Hypothalamus (tissue), 51 donors: ENCODE measurements at places on chromosomes 5 and 9.

DNA sequence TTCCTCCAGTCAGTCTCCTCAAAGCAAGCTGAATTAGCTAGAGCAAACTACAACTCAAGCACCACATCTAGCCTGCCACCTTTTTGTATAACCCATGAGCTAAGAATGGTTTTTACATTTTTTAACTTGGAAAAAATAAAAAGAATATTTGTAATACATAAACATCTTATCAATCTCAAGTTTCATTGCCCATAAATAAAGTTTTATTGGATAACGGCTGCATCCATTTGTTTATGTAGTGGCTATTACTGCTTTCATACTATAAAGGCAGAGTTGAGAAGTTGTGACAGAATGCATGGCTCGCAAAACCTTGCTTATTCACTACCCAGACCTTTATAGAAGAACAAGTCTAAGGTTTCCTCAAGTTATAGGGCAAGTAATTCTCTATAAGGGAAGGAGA, 95.7 kb downstream of the ELAVL2 start:
- DNase-seq = no peak

DNA sequence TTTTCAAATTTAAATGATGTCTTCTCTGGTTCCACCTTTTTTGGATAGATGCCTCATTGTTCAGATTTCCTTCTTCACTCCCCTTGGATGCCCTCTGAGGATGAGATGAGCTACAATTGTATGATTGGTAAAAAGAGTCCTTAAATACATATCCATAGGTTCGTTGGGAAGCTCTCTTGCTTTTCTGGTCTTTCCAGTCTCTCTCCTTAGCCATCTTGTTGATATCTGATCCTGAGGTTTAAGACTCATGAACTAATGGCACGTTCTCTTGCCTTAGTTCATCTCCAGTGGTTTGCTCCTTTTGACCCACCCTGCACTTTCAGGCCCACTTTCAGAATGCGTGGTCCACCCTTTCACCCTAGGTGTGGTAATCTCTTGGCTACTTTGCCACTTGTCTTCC, 33.2 kb upstream of the TUT7 start:
- no peak for DNase-seq

DNA sequence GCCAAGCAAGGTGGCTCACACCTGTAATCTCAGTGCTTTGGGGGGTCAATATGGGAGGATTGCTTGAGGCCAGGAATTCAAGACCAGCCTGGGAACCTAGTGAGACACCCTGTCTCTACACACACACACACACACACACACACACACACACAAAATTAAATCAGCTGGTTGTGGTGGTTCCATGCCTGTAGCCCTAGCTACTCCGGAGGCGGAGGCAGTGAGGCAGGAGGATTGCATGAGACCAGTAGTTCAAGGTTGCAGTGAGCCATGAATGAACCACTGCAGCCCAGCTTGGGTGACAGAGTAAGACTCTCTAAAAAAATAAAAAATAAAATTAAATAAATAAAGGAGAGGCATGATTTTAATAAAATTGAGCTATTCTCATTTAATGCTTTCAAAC, 13.1 kb downstream of the CEMIP2 start:
- no peak for DNase-seq

DNA sequence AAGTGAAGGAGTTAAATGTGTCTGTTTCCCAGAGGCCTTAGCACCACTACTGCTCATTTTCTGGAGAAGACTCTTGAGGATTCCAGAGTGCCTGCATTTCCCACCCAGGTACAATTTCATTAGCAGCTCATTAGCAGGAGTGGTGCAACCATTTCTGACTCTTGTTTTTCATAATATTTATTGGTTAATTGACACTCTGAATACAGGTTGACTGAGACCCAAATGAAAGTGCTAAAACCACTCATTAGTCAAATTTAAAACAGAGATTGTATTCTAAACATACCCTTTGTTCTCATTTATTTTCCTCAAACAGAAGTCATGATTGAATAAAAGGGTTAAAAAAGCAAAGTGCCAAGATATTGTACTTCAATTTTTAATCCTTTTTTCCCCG, 134.5 kb downstream of the SIL1 start:
- DNase-seq = no peak

DNA sequence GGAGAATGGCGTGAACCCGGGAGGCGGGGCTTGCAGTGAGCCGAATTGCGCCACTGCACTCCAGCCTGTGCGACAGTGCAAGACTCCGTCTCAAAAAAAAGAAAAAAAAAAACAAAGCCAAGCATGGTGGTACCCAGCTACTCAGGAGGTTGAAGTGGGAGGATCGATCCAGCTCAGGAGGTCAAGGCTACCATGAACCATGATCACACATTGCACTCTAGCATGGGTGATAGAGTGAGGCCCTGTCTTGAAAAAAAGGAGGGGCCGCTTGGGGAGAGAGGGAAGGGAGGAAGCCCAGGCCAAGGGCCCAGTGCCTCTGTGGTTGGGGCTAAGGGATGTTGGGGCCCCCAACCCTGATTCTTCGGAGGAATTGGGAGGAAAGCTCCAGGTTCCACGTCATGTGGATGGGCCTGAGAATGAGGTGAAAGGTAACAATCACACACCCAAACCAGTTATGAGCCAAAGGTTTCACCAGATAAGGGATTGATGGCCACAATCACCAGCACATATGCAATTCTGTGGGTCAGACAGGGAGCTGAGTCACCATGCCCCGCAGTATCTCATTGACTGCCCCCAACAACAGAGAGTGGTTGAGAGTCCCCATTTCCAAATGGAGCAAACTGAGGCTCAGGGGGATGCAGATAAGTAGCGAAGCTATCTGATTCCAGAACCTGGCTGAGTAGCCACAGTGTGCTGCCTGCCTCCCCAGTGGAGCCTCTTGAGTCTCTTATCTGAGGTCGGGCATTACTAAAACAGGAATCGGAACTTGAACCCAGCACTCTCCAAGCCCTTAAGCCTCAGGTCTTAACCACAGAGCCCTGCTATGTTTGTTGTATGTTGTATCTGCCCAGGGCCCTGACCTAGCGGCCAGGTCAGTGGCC, 20.5 kb downstream of the SWI5 start:
- DNase-seq = no peak
